Ascending aorta (tissue), 2 donors: ENCODE measurements at places on chromosomes 6 and 20. TPM values are rescaled to one million over a fixed set of nuclear protein-coding genes. Genes with fewer than 3 reads are reported as not detected.

The CNR1 gene
- 35.0 TPM for total RNA-seq

DNA sequence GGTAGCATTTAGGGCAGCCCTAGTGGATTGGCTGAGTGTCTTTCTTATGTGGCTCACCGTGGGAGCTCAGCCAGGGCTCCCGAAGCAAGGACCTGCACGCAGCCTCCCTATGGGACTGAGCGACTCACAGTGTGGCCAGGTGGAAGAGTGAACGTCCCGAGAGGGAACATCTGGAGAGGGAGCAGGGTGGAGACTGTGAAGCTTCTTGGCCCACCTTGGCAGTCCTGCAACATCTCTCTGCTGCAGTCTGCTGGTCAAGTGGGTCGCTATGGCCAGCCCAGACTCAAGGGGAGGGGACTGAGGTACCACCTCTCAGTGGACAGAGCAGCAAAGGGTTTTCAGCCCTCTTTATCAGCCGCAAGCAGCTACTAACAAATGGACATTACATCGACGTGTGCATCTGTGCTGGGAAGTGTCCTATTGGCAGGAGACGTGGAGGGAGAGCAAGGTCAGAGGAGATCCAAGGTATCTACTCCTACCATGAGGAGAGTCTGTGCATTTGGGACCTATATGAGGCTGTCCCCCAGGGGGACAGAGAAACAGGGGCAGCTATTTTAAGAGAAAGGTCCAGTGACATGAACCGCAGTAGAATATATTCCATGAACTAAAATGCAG, 49.0 kb upstream of the NXT1 start:
- no peak for DNase-seq

The FILIP1 gene
- 13.6 TPM for total RNA-seq

- no peak for DNase-seq
Observed at GRCh38 chr6:96992343-96992730, 67.8 kb downstream of the KLHL32 start.

- no peak for DNase-seq
Observed at GRCh38 chr6:31351033-31351380, 6.0 kb downstream of the HLA-B start.

The MLN gene
- not detected for total RNA-seq

- DNase-seq: no peak
Observed at GRCh38 chr20:1897541-1897940, 2.3 kb downstream of the SIRPA start.
